NCI-H1092 (cell line): ENCODE measurements at places on chromosomes 4 and X.

DNA sequence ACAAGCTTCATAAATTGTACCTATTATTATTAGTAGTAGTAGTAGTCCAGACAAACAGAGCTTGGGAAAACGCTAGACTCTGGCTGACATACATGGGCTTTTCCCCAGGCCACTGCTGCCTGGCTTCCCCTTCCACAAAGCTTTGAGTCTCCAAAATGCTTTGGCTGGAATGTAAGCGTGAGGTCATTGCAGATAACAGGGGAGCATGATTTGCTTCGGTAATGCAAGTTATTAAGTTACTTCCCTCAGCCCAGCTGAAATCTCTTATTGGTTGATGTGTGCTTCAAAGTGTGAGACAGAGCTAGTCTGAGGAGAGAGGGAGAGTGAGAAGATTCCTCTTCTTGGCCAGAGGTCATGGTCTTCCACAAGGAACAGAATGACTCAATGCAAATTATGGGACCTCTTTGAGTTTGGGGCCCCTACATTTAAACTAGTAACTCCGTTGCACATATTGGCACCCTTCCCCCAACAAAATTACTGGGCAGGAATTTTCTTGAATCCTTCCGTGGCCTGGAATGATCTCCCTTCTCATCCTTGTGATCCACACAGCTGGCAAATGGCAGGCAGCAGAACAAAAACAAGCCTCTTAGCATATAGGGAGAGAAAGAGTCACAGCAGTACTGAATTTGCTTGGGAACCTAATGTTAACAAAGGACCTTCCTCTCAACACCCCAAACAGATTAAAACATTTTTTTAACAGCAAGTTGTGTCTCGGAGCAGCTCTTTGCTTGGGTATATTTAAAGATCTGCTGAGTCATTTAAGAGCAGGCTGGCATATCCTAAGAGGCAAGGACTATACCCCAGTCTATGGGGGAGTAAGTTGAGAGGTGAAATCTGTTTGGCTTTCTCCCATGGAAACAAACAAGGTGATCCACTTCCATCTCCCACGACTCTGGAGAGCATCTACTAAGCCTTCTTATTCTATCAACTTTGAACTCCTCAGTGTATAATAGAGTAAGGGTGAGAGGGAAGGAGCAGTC is 19.9 kb downstream of the AR start:
- no peak for DNase-seq

DNA sequence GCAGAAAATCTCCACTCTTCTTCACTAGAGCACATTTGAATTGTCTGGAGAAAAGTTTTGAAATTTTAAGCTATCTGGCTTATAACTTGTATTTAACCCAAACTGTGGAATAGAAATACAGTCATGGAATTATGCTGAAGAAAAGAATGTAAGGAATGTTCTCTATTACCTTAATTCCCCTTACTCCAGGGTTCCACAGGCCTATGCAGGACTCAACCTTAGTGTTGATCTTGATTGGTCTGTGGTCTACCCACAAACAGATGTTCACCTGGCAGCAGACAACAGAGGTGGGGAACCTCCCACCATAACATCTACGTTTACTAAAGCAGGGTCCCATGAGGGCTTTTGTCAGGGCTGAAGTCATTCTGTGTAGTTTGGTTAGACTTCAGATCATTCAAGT is 189.3 kb upstream of the GPRIN3 start:
- no peak for DNase-seq

GRCh38 chr4:124913237-124913636 is 200.7 kb upstream of the ANKRD50 start:
- no peak for DNase-seq

DNA sequence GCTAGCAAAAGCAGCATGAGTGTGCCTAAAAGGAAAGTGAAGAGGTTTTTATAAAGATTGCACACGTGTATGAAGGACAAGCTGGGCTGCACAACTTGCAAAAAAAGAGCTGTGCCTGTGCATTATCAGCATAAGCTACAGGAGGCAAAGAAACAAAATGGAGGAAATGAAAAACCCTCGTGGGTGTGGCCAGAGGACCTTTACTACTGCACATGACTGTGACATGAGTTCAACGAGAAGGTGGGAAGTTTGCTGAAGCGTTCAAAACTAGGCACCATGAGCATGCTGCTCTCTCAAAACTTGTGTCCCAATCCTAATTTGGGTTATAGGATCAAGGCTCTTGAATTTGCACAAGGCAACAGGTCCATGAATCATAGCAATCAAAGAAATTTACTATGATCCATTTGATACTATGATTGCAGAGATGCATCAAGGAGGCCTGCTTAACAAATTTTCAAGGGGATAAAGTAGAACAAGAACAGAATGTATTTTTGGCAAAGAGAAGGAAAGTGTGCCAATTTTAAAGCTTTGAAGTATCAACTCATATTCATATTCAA is 38.1 kb upstream of the CXorf38 start:
- no peak for DNase-seq

DNA sequence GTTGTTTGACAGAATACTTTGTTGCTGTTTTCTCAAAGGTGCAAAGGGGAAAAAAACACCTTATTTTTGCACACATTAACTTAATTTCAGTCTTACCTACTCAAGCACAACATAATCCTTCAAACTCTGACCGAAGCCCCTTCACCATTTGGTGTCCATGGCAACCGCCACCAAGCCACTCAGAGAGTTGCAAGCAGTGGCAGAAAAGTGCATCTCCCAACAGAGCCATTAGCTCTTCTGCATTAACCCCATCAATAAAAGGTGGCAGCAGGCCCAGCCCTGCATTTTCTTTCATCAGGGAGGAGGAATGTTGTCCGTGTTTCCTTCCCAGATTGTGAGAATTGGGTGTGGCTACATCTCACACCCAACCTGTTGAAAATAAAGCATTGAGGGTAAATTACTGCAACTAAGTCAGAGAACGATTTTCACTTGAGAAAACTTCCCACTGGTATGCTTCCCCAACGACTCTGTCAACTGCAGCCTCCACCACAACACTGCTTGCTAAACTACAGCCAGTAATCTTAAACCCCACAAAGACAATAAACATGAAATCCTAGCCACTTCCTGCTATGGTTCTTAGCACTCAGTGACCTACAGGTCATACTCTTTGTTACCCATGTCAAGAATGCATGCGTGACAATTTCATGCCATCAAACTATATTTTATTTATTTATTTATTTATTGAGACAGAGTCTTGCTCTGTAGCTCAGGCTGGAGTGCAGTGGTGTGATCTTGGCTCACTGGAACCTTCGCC is 154.0 kb downstream of the GRIA3 start:
- no peak for DNase-seq

GRCh38 chrX:131405497-131405896 is 116.4 kb upstream of the IGSF1 start:
- no peak for DNase-seq

- DNase-seq: no peak
Measured at GRCh38 chrX:13894888-13895565, 78.1 kb upstream of the GPM6B start.

DNA sequence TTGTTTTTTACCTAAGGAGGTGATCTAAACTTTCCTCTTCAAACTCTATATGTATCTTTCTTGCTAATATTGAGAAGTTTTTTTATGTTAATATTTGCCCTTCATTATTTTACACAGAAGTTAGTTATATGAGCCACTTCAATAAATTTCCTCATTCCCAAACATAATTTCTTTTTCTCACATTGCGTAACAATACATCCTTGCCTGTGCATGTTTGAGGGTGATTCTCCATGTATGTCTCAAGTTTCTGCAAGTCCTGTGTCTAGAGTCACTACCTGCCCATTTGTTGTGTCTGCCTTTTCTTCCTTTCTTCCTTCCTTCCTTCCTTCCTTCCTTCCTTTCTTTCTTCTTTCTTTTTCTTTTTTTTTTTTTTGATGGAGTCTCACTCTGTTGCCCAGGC is 2057.9 kb downstream of the PCDH7 start:
- DNase-seq: no peak

- no peak for DNase-seq
Measured at GRCh38 chrX:16476692-16477091, 173.3 kb upstream of the S100G start.

DNA sequence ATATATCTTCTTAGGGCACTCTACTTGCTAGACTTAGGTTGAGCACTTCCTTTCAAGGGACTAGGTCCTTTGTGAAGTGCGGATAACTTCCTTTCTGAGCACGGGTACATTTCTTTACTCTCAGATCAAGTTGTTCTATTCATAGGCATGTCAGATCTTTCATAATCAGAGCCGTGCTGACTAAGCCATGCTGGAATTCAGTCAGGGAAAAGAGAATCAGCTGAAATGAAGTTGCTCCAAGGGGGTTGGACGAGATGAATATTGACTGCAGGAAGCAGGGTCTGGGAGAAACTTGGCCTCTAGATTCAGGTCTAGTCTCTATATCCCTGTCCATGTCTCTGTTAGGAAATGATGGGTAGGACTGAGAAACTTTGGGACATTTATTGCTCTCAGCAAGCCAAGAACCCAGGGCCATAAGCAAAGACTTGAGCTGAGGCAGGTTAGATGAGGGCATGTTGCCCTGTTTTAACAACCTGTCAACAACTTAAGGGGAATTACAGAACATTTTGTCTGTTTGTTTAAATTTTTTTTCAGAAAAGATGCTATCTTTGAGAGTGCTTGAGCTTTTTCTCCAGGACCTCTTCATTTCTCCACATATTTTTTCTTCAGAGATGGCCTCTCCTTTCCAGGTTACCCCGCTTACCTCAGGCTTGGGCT is 28.3 kb downstream of the AREG start:
- DNase-seq: no peak

- no peak for DNase-seq
Measured at GRCh38 chr4:88359558-88359957, 19.1 kb upstream of the HERC6 start.

DNA sequence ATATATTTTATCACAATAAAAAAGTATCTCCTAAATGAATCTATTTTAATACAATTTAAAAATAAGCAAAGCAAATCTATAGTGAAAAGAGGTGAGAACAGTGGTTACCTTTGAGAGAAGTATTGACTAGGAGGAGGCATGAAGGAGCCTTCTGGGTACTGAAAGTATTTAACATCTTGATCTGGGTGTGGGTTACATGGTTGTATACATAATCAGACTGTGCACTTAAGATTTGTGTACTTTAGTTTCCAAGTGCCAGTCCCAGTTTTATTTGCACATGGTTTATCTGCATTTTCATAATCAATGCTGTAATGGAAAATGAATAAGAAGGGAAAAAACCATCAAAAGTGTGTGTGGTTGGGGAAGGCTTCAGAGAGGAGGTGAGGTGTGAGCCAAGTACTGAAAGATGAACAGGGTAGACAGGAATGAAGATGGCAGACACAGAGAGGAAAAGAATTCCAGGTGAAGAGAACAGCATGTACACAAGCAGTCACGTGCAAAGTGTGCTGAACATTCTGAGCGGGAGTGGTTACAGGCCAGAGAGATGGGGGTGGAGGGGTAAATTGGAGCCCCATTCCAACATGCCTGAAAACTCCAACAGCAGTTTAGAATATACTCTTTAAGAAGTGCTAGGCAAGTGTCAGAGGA is 14.6 kb downstream of the MAP7D2 start:
- DNase-seq: no peak

GRCh38 chr4:74108457-74109115 is 9.6 kb upstream of the CXCL2 start:
- no peak for DNase-seq

GRCh38 chrX:1720836-1721235 is 106.0 kb downstream of the ASMT start:
- no peak for DNase-seq

DNA sequence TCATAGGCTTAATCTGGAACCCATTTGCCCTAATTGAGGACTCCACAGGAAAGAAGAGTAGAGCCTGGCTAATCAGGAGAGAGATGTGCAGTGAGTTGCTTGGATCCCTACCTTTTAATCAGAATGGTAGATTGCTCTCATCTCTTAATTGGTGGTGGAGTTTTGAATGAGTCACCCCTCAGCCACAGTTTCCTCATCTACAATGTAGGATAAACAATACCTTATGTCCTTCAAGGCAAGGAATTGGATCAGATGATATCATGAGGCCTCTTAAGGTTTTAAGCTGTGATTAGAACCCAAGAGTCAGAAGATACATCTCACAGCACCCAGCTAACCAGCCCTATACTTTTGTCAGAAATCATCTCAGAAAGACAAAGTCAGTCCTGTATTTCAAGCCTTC is 39.1 kb downstream of the PDGFRA start:
- no peak for DNase-seq

- DNase-seq: no peak
Measured at GRCh38 chr4:2297606-2298531, 36.0 kb upstream of the MXD4 start.
